ENCODE measurements at places on chromosomes 2 and 18. TPM values are rescaled to one million over a fixed set of nuclear protein-coding genes. Genes with fewer than 3 reads are reported as not detected.

CROCC2 gene
- total RNA-seq: not detected

ERMN gene
- total RNA-seq: not detected

RNF152 gene
- 25.5 TPM for total RNA-seq

BABAM2 gene
- 21.6 TPM for total RNA-seq

MAPRE3 gene
- 6.9 TPM for total RNA-seq

KRTCAP3 gene
- 29.4 TPM for total RNA-seq

MPHOSPH10 gene
- 18.8 TPM for total RNA-seq

GPR155 gene
- 2.0 TPM for total RNA-seq

NDC80 gene
- 9.5 TPM for total RNA-seq

NETO1 gene
- 0.47 TPM for total RNA-seq

TTC39C gene
- 33.7 TPM for total RNA-seq

HOXD13 gene
- total RNA-seq: not detected

RAB17 gene
- 4.8 TPM for total RNA-seq

SPATA3 gene
- total RNA-seq: not detected

SCYGR4 gene
- not detected for total RNA-seq

EPHA4 gene
- 4.3 TPM for total RNA-seq

SCN7A gene
- total RNA-seq: not detected

ASIC4 gene
- not detected for total RNA-seq

LRATD1 gene
- total RNA-seq: 8.1 TPM

GAREM1 gene
- total RNA-seq: 3.4 TPM

AFF3 gene
- not detected for total RNA-seq

TWIST2 gene
- 23.1 TPM for total RNA-seq

RIT2 gene
- total RNA-seq: not detected

PRSS56 gene
- total RNA-seq: not detected

IL36A gene
- not detected for total RNA-seq

TRPM8 gene
- not detected for total RNA-seq

PLGLB1 gene
- total RNA-seq: 0.55 TPM

OSBPL6 gene
- 10.4 TPM for total RNA-seq

SPIRE1 gene
- total RNA-seq: 25.2 TPM

TACR1 gene
- total RNA-seq: not detected

STAMBP gene
- total RNA-seq: 64.4 TPM

COX5B gene
- 446 TPM for total RNA-seq

SEMA4C gene
- total RNA-seq: 14.4 TPM

UGT1A5 gene
- not detected for total RNA-seq

DNAJC27 gene
- total RNA-seq: 0.91 TPM

MRPL33 gene
- 108 TPM for total RNA-seq

TEKT4 gene
- not detected for total RNA-seq

NHEJ1 gene
- total RNA-seq: 7.3 TPM

SEPTIN2 gene
- total RNA-seq: 204 TPM

CRYGA gene
- not detected for total RNA-seq

PSMA8 gene
- total RNA-seq: not detected

TBR1 gene
- total RNA-seq: not detected

ZDBF2 gene
- total RNA-seq: 2.5 TPM

CYS1 gene
- 1.3 TPM for total RNA-seq

ALPG gene
- not detected for total RNA-seq

LINC00305 gene
- not detected for total RNA-seq

TRIM43 gene
- not detected for total RNA-seq

IL1RL1 gene
- 4.3 TPM for total RNA-seq

SH3RF3 gene
- total RNA-seq: 0.57 TPM

CDH19 gene
- total RNA-seq: not detected

TCF23 gene
- total RNA-seq: not detected

RSAD2 gene
- total RNA-seq: not detected

POTEI gene
- total RNA-seq: not detected

FZD7 gene
- 6.5 TPM for total RNA-seq

SP140 gene
- not detected for total RNA-seq

MEIS1 gene
- total RNA-seq: 4.7 TPM

TMEM178A gene
- 0.80 TPM for total RNA-seq

FHOD3 gene
- total RNA-seq: 7.5 TPM

TDRD15 gene
- total RNA-seq: not detected

IRS1 gene
- 20.7 TPM for total RNA-seq

All from hair follicular keratinocyte (primary cell).